ENCODE measurements at places on chromosomes 7 and 10.

GRCh38 chr10:26755443-26755903, 58.0 kb downstream of the PDSS1 start:
- DNase-seq = peak; percentile 6

DNA sequence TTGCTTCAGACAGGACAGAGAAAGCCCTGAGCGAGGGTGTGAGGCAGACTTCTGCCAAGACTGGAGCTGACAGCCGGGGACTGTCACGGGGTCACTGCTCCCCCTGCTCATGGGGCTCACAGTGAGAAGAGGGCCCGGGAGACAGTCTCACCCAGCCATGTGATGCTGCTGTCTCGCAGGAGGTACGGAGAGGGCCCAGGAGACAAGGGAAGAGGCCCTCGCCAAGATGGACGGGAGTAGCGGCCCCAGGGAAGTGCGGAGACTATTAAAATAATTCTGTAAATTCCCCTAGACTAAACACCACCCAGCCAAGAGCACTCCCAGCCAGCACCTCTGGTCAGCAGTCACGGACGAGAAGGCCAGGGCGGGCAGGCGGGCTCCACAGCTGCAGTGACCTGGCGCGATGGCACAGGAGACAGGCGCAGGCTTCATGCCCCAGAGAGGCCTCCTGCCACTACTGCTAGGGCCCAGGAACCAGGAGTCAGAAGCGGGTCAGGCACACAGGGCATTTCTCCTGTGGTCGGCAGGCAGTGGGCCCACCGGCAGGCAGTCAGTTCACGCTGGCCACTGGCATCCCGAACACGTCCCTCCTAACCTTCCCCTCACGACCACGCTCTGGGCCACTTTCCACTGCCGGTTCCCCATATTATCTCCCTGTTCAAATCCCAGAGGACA, 24.1 kb downstream of the WDR86 start:
- DNase-seq = no peak

- no peak for DNase-seq
Observed at GRCh38 chr7:150594805-150595204, 27.6 kb downstream of the GIMAP4 start.

GRCh38 chr7:130880668-130881067, 146.7 kb upstream of the KLF14 start:
- no peak for DNase-seq

GRCh38 chr7:55588379-55588699, 16.0 kb upstream of the VOPP1 start:
- no peak for DNase-seq

- no peak for DNase-seq
Observed at GRCh38 chr7:128259131-128260061, 18.3 kb downstream of the LEP start.

- DNase-seq = no peak
Observed at GRCh38 chr7:107446531-107446930, 23.3 kb upstream of the GPR22 start.

- no peak for DNase-seq
Observed at GRCh38 chr10:4448030-4448429, 378.0 kb upstream of the AKR1E2 start.

DNA sequence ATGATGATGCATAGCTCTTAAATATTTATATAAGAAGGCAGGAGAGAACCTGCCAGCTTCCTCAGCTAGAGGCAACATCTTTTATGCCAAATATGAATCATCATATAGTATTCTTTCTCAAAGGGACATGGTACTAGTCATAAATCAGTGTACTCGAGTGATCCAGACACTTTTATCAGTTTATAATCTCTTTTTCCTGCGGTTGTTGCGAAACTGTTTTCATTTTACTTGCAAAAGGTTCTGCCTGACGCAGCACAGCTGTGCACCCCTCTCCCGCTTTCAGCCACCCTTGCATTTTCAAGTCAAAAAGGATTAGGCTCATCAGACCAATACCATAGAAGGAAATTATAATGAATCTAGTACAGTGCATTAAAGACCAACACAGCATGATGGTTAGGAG, 332.3 kb upstream of the PRKCQ start:
- DNase-seq = no peak

- peak; percentile 64 for DNase-seq
Observed at GRCh38 chr10:64036321-64036930, 515.2 kb downstream of the REEP3 start.

DNA sequence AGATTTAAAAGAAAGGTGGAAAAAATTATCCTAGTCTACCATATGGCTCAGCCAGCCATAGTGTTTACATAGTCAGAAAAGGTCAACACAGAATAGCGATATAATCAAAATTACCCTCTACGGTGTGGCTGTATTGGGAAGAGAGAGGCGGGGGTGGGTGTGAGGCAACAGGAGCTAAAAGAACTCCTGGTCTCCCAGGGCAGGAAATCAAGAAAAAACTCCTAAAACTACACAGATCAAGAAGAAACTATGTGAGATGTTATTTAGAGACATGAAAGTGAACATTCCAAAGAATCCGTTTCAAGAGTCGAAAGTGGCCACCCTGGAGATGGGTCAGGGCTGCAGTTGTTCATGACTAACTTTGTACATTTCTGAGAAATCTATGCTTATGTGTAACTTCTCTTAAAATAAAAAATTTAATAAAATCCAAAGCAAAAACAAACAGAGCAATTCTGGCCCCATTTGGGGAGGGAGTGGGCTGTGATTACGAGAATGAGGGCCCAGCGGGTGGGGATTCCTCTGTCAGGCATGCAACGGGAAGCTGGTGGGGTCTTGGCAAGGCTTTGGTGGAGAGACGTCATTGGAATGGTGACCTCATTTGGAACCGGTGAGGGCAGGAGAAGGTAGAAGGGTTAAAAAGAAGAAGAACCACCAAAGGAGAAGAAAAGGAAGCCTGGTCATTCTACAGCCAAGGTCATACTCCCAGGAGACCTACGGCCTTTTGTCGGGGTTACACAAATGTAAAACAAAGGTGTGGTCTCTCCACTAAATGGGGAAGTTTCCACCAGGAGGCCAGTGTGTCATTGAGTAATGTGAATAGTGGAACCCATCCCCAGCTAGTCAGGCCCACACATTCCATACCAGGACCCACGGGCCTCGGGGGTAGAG, 71.2 kb upstream of the DUSP5 start:
- no peak for DNase-seq

- DNase-seq = no peak
Observed at GRCh38 chr7:135290594-135290993, 57.0 kb downstream of the STRA8 start.

DNA sequence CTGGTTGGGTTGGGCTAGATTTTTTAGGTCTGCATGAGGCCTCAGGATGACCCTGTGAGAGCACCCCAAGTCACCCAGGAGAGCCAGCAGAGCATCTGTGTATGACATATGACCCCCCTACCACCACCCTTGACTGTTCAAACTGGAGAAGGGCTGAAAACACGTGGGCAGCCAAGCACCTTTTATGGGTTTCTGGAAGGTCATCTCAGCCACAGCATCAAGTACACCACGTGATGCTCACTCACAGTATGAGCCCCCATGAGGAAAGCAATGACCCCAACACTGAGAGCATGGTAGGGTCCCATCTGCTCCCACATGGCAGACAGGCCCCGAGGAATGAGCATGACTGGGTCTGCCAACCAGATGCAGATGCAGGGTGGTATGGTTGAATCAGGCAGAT, 149.4 kb upstream of the GDF10 start:
- no peak for DNase-seq

DNA sequence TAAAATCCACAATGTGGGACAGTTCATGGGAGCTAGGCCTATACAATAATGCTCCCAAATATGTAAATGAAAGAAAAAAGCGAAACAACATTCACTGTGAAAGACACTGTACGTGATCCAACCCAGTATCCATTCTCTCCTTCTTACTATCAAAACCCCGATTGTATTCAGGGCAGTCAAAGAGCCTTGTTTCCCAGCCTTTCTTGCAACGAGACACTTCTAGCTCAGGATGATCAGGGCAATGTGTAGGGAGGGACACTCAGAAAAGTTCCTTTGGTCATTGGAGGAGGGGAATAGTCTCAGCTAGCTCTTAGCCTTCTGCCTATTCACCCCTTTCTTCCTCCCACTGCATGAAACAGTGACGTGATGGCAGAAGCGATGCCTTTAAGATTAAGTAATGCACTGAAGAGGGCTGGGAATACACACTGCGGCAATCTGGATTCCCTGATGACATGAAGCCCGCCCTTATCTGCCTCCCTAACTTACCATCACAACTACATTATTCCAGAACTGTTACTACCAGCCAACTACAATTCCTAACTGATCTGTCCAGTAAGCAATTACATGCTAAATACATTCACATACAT, 27.3 kb downstream of the UBE2H start:
- peak; percentile 55 for DNase-seq

DNA sequence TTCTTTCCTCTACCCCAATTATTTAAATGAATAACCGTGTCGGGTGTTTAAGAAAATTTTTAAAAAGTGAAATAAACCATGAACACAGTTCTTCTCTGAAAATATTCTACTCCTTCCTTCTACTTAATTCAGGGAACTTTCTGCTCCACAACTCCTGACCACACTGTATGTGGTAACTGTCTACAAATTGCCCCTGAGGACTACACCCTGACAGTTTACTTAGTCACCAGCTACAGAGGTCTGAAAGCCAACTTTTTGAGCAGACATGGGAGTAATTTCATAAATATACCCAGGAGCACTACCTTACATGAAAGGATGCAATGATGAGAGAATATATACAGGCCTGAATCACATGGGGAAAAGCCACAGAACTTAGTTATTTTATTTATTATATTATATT, 523.2 kb upstream of the SORCS1 start:
- DNase-seq = no peak
